ENCODE measurements at places on chromosomes 5 and 9.

DNA sequence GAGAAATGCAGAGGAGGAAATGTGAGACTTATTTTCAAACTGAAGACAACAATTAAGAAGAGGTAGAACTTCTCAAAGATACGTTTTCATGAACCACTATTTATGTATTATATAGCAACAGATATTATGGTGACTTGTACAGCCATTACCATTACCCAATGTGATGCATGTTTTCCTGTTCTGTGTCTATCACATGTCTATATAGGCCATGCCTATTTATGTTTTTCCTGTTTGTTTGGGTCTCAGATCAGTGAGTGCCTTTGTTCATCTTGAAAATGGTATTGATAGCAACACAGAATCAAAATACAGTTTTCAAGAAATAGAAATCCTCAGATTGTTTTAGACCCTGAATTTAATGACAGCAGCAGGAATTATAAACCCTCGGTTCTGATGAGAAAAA is 44.0 kb downstream of the DAPK1 start:
- no peak for DNase-seq

GRCh38 chr9:2199999-2200796 is 185.1 kb downstream of the SMARCA2 start:
- DNase-seq: no peak

DNA sequence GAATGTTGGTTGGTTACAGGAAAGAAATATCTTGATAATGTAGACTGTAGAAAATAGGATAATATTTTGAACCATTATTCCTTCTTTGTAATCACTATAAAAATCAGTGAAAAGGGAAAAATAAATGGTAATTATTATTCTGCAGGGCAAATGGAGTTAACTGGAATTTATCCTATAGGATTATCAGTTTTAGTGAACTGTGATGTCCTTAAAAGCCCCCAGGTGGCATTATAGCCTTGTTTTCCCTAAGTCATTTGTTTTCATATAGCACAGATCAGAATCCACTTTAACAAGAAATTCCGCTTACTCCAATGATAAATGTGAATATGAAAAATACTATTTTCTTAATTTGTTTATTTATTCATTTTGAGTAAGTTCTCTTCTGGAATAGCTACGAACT is 26.2 kb upstream of the WDR41 start:
- peak; percentile 5 for DNase-seq

- no peak for DNase-seq
Observed at GRCh38 chr5:67827541-67827940, 388.0 kb upstream of the PIK3R1 start.

DNA sequence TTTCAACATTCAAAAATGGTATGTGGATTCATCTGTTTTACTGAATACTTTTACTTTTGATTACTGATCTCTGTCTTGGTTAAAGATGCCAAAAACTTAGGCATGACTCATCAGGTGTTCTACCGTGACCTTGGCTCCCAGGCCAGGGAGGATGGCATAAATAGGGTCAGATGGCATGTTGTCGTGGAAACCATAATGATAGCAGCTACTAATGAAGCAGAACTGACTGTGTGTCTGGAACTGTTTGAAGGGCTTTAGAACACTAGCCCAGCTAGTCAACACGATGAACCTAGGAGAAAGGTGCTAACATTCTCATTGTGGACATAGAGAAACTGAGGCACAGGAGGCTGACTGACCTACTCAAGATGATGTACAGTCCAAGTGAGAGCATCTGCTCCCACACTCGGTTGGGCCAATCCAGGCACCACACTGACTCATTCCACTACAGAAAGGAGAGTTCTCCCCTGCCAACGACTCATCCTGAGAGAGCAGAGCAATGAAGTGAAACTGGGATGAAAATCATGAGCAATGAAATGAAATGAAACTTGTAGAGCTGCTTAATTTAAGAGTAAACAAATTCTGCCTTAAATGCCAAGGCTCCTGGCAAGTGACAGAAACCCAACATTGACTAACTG is 116.0 kb downstream of the TENT4A start:
- no peak for DNase-seq

GRCh38 chr5:92505925-92506324 is 1075.1 kb downstream of the NR2F1-AS1 start:
- peak; percentile 42 for DNase-seq

DNA sequence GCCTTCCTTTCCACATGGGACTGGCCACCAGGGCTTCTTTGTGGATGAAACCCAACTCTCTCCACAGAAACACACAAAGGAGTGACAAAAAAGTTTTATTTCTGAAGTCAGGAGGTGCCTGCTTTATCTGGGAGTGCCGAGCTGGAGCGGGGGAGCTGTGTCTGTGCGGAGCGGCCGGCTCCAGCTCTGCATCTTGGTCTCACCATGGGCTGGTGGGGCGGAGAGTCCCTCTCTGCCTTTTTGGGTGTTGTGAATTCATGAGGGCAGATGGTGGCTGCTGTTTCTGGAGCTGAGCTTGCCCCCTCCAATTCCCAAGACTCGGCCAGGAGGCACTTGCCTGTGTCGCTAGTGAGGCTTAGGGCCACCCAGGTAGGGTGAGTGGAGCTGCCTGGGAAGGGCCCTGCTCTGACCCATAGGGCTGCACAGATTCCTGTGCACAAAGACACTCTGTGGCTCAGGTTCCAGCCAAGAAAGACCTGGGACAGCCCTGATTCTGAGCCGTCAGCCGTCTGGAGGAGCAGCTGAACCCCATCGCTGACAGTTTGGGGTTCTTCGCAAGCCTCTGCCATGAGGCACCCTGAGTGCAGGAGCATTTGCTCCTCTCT is 1.4 kb downstream of the DBH start:
- no peak for DNase-seq

Data from fibroblast of villous mesenchyme (primary cell).